ENCODE measurements at places on chromosomes 6 and 20.

GRCh38 chr6:44561060-44561623 is 173.6 kb downstream of the CDC5L start:
- no peak for DNase-seq

DNA sequence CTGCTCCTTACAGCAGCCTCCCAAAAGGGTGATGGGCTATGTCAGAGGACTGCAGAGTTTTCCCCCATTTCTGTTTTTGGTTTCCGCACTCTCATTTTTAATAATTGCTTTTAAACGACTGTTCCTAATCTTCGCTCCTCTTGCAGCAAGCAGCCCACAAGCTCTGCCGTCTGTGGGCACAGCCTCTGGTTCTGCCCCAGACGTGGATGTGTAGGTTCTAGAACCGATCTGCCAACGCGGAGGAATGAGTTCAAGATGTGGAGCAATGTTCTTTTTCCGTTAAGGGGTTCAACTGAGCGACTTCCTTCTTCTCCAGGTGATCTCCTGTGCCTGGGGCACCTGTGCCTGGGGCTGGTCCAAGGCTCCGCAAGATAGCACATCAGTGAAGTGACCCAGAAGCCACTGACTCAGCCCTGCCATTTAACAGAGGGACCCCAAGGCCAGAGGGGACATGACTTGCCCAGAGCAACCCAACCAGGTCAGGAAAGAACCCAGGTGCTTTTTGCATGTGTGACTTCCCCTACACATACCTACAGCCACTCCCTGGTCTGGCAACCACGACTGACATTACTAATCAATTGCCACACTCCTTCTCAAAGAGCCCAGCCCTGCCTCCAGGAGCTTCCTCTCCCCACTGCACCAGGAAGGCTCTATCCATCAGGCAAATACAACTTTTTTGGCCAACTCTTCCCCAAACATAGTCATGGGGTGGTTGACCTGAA is 22.7 kb downstream of the PMEPA1 start:
- no peak for DNase-seq

GRCh38 chr6:11535801-11536230 is 1.7 kb upstream of the TMEM170B start:
- no peak for DNase-seq

DNA sequence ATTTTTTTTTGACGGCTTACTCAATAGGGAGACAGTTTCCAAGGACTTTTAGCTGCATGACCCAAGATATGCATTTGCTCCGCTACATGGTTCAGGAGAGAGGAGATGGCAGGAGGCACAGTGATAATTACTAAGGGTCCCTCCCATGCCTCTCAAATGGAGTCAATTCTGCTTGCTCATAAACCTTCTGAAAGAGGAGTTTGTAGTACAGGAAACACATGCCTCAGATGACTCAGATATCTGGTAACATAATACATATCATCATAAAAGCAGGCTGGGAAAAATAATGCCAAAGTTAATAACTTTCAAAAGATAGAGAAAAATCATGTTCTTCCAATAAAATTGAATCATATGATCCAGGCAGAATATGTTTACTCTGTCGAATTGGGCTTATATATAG is 97.6 kb upstream of the DEFB112 start:
- no peak for DNase-seq

GRCh38 chr20:49281059-49281912 is 3.4 kb upstream of the ZNFX1 start:
- DNase-seq, result no peak

- DNase-seq, result no peak
Measured at GRCh38 chr20:63534427-63534830, 2.7 kb downstream of the PTK6 start.

DNA sequence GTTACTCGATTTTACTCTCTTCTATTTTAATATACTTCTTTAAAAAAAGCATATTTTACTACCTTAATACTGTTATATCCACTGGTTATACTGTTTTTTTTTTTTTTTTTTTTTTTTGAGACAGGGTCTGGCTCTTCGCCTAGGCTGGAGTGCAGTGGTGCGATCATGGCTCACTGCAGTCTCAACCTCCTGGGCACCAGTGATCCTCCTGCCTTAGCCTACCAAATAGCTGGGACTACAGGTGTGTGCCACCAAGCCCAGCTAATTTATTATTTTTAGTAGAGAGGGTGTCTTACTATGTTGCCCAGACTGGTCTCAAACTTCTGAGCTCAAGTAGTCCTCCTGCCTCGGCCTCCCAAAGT is 170.7 kb downstream of the DOK5 start:
- DNase-seq, result no peak

DNA sequence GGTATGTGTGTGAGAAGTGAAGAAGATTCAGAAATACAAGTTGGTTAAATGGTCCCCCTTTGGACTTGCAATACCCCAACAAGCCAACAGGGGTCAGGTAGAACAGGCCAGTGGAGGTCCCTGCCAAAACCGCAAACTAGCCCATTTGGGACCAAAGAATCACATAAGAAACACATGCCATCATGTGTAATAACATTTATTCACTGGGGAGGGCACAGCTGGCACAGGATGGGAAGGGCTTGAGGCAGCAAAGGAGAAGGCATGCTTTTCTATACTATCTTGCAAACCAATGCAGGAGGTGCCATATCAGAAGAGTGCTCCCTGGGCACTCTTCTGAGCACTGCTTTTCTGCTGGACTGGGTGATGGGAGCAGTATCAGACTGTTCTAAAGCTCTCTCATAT is 116.1 kb upstream of the TRAF3IP2 start:
- no peak for DNase-seq

- DNase-seq, result no peak
Measured at GRCh38 chr6:37657112-37657886, 40.4 kb downstream of the MDGA1 start.

GRCh38 chr6:168709390-168709789 is 268.4 kb downstream of the SMOC2 start:
- no peak for DNase-seq

GRCh38 chr6:140480852-140481251 is 1106.4 kb upstream of the CITED2 start:
- DNase-seq, result no peak

DNA sequence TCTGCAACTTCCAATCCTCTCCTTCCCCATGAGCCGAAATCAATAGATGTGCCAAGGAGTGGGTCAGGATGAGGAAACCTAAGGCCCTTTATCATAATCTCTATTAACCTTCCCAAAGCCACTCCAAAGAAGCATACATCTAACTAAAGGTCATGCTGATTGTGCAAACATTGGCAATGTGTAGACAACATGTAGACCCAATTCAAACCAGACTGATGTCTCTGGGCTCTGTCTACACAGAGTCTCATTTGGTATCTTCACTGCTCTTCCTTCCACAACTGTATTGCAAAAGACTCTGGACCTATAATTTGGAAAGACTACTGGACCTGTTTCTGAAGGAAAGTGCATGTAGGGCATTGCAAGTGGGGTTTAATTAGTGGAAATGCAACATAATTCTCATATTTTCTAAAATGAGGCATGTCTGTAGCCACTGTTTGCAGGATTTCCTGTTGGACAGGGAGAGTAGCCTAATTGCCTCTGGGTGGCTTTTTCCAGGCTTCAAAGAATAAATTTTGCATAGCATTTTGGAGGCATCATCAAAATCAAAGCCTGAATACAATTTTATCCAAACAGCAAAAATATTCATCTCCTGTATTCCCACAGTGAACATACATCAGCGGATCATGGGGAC is 35.0 kb upstream of the MLIP start:
- DNase-seq, result no peak

GRCh38 chr20:48405909-48406308 is 421.9 kb downstream of the PREX1 start:
- no peak for DNase-seq

- no peak for DNase-seq
Measured at GRCh38 chr20:8790442-8791074, 278.3 kb upstream of the PLCB4 start.

GRCh38 chr6:168078175-168078942 is 653 bp downstream of the FRMD1 start:
- DNase-seq, result no peak

DNA sequence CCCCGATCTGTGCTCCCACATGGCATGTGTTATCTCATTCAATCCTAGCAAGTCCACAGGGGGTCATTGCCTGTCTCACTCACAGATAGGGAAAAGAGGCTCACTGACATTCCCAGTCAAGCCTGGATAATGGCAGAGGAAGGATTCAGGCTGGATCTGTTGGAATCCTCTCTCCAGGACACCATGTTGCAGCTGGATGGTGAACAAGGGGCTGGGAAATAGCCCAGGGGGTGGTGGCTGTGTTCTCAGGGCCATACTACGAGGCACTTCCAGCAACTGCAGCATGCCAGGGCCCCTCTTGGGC is 5.0 kb upstream of the SPDEF start:
- no peak for DNase-seq

DNA sequence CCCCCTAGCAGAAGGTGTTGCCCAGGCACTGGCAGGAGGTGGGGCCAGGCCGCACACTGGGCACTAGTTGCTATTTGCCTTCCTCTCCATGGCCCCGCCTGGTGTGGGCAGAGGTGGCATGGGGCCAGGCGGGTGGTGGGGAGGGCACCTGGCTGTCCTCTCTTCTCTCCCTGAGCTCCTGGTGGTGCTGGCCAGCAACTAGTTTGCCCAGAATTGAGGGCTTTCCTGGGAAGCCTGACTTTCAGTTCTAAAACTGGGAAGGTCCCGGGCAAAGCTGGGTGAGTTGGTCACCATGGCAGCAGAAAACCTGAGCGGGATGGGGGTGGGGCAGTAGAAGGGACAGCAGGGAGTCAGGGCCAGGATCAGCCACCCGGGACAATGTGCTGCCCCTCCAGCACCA is 48.2 kb downstream of the RBM38 start:
- DNase-seq, result no peak

- DNase-seq, result no peak
Measured at GRCh38 chr20:63125838-63126601, 89.9 kb downstream of the YTHDF1 start.

GRCh38 chr6:36314221-36315014 is 22.3 kb downstream of the BNIP5 start:
- no peak for DNase-seq

GRCh38 chr6:45763281-45763680 is 252.4 kb downstream of the CLIC5 start:
- no peak for DNase-seq

DNA sequence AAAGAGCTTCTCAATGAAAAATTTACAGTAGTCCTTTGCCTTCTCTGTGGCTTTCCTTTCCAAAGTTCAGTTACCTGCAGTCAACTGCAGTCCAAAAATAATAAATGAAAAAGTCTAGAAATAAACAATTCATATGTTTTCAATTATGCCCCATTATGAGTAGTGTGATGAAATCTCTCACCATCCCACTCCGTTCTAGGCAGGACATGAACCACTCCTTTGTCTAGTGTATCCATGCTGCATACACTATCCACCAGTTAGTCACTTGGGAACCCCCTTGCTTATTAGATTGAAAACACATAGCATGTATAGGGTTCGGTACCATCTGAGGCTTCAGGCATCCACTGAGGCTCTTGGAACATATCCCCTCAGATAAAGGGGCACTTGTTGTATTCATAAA is 80.6 kb upstream of the EYA4 start:
- DNase-seq, result no peak

DNA sequence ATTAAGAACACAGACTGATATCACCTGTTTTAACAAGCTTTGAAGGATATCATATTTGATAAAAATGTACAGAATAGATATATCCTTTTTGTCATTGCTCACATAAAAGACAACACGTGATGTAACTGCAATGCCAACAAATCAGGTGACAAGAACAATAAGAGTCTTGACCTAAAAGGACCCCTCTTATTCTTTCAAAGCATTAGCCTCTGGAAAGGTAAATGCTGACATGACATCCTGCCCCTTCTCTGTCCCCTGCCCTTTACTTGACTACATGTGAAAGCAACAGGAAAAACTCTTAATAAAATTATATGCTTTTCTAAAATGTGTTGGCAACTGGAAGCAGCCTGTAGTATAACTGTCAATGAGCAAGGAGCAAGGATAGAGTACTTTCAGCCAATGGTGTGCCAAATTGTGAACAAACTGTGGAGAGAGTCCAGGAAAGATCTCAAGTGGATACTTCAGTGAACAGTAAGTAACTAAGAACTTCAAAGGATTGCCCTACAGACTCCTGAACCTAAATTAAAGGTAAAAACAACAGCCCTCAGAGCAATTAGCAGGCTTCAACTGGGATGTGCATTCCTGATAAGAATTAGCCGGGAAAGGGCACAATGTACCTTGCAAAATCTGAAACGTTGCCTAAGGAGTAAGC is 16.3 kb downstream of the PTPRK start:
- DNase-seq, result no peak

GRCh38 chr6:135675862-135676261 is 175.6 kb upstream of the PDE7B start:
- DNase-seq, result no peak

DNA sequence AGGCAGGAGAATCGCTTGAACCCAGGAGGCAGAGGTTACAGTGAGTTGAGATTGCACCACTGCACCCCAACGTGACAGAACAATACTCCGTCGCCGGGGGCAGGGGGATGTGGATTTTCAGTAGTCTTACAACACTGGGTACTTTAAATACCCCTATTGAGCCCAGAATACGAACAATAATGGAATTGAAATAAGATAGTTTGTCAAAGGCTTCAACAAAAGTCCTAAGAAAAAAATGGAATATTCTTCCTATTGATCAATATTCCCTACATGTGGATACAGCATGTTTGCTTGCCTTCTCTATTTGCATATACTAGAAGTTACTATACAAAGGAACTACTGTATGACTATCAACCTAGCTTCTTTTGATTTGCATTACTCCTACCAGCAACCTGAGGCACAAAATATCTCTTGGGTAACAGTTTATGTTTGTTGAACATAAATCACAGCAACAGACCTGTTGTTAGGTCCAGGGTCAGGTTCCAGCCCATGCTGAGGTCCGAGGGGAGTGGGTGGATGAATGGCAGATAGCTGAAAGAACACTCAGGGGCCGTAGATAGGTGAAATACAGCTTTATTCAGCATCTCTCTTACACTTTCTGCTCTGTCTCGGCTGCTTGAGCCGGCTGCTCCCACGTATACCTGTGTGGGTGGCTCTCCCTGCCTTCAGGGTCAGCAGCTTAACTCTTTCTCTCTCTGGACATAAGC is 23.8 kb downstream of the MAN1A1 start:
- no peak for DNase-seq

DNA sequence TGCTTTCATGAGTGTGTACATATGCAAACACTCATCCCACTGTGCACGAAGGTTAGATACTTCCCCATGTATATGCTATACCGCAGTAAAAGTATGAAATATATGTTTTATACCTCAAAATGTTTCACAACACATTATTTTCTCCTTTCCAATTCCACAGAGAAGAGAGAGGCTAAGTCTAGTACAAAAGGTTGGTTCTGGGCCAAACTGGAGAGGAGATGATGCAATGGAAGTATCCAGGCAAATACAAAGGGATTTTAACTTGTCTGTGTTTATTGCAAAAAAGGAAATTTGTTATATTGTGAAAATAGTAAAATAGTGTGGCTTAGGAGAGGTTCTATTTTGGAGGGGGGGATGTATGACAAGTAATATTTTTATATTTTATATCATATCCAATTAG is 112.6 kb downstream of the PLCB1 start:
- no peak for DNase-seq

GRCh38 chr6:124798942-124799496 is 163.2 kb upstream of the RNF217 start:
- DNase-seq, result no peak
